ENCODE measurements at places on chromosomes 5 and 9.
A peak's percentile ranks its signal among the peaks of the same experiment; 100 is the strongest.

- no peak for DNase-seq
Measured at GRCh38 chr5:2221450-2221849, 338.7 kb upstream of the IRX4 start.

DNA sequence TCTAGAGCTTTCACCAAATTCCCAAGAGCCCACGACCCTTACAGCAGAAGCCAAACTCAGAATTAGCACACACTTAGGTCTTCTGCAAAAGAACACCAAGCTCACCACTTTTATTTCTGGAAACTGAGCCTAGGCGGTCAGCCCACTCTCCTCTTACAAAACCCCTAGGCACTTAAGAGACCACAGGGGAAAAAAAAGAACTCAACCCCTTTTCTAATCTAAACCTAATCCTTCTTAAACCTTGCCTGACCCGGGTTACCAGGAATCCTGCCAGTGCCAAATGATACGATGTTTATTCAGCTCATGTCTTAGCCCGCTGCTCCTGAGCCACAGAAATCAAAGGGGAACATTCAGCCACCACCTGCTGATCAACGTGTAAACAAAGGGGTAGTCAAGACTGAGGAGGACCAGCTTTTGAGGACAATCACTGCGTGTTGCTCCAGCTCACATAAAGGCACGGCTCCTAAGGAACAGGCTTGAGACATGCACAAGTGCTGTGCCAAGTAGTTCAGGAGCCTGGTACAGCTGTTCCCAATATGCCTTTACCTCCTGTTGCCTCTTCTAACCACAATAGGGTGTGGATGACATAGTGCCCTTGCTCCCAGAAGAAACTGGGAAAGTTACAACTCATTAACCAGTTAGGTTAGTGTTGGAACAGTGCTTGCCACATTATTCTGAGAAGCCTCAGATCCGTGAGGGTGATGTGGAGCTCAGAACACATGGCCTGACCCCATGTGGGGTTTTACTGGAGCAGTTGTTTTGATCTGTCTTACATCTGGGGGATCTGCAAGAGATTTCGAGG lies 49.3 kb downstream of the ZFAND5 start:
- DNase-seq, result peak; percentile 61

- no peak for DNase-seq
Measured at GRCh38 chr9:113991714-113992113, 86.4 kb downstream of the AMBP start.

GRCh38 chr5:173234129-173234790 lies 746 bp downstream of the NKX2-5 start:
- DNase-seq, result no peak

DNA sequence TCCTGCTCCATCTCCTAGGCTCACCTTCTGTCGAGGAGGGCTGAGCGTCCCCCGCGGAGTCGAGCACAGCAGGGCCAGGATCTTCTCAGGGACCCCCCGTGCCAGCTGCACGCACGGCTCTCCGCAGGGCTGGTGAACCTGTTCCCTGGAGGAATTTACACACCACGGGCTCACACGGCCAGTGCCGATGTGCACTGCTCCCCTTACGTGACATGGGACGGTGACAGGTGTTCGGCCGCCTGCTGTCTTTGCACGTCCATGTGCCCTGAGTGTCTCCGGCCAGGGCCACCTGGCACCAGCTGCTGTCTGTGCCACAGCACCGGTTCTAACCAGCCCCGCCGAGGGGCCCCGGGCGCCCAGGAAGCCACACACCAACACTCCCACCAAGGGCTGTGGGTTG lies 8.7 kb upstream of the AGPAT2 start:
- DNase-seq, result no peak

DNA sequence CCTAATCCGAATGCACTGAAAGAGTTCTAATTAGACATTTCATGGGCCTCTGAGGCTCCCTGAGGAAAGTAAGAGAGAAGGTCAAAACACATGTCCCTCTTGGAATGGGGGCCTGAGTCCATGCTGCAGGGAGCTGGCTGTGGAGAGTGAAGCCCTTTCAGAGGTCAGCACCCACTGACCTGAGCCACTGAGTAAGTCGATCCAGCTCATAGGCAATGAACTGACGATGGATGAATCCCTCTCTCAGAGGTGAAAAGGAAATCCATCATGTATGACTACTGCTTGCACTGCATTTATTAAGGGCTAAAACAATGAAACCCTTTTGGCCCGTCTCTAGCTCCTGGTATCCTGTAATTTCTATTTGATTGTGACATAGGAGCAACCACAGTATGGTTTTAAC lies 288.9 kb upstream of the VLDLR start:
- no peak for DNase-seq

DNA sequence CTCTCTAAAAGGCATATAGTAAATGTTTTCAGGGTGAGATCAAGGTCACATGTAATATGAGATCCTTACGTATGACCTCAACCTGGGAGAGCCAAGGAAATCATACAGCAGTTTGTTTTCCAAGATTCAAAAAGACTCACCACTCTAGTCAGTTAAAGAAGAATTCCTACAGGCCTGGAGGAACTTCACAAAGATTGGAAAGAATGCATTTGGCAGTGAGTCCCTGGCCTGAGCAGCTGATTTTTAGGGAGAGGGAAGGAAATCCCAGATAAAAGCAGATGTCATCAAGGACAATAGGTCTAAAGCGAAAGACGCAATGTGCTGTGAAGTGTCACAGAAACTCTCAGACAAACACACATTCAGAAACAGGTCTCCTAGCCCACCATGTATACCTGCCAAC lies 424.0 kb upstream of the ZNF462 start:
- DNase-seq, result no peak

DNA sequence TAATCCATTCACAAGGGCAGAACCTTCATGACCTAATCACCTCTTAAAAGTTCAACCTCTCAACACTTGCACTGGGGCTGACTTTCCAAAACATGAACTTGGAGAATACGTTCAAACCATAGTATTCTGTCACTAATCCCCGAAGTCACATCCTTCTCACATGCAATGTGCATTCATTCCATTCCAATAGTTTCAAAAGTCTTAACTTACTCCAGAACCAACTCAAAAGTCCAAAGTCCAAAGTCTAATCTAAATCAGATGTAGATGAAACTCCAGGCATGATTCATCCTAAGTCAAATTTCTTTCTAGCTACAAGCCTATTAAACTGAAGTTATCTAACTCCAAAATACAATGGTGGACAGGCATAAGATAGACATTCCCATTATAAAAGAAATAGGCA lies 21.7 kb upstream of the ADAMTSL1 start:
- no peak for DNase-seq

DNA sequence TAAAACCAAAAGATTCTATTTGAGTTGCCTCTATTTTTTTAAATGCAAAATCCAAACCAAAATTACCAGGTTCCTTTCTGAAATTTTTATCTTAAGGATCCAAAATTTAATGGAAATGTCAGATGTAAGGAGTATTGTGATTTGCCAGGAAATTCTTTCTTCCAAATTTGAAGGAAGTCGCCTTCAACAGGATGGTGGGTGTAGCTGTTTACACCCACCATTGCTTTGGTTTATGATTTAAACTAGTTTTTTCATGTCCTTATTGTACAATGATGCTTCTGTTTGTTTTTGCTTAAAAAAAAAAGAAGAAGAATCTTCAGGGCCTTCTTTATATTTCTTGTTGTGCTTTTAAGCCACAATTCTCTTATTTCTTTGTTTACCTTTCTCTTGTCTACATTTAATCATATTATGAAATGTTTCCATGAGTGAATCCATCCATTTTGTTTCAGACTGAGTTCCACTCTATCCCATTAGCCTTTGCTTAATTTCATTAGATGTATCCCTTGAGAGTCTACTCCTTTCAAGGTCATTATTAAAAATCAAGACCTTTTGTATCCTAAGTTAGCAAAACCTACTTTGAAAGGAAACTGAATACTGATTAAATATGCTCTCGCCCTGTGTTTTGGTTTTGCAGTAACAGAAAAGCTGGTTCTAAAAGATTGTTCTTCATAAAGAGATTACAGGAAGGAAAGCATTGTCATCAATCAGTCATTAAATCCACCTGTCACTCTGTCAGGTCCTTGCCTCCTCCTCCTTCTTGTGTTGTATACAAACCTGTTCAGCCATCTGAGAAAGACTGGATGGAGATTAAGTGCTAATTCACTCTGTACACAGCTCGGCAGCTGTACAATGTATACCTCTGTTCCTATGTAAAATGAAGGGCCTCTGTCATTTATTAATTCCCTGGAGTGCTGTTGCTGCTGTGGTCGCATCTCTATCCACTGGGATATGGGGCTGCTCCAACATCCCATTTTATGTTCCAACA lies 45.5 kb upstream of the SLC2A8 start:
- DNase-seq, result no peak

DNA sequence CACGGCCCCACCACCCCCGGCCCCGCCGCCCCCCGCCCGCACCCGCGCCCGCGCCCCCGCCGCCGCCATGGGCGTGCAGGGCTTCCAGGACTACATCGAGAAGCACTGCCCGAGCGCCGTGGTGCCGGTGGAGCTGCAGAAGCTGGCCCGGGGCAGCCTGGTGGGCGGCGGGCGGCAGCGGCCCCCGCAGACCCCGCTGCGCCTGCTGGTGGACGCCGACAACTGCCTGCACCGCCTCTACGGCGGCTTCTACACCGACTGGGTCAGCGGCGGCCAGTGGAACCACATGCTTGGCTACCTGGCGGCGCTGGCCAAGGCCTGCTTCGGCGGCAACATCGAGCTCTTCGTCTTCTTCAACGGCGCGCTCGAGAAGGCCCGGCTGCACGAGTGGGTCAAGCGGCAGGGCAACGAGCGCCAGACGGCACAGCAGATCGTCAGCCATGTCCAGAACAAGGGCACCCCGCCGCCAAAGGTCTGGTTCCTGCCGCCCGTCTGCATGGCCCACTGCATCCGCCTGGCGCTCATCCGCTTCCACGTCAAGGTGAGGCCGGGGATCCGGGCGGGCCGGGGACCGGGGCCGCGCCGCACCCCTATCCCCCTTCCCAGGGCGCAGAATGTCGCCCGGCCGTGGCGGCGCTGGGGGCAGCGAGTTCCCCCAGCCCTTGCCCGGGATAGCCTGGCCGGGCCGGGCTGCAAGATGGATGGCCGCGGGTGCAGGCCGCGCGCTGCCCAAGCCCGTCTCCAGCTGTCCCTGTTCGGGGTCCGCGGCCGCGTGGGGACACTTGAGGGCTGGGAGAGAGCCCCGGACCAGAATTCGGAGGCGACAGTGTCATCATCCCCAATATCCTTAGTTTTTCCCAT lies 594 bp downstream of the FAM120A start:
- DNase-seq, result peak; percentile 36

DNA sequence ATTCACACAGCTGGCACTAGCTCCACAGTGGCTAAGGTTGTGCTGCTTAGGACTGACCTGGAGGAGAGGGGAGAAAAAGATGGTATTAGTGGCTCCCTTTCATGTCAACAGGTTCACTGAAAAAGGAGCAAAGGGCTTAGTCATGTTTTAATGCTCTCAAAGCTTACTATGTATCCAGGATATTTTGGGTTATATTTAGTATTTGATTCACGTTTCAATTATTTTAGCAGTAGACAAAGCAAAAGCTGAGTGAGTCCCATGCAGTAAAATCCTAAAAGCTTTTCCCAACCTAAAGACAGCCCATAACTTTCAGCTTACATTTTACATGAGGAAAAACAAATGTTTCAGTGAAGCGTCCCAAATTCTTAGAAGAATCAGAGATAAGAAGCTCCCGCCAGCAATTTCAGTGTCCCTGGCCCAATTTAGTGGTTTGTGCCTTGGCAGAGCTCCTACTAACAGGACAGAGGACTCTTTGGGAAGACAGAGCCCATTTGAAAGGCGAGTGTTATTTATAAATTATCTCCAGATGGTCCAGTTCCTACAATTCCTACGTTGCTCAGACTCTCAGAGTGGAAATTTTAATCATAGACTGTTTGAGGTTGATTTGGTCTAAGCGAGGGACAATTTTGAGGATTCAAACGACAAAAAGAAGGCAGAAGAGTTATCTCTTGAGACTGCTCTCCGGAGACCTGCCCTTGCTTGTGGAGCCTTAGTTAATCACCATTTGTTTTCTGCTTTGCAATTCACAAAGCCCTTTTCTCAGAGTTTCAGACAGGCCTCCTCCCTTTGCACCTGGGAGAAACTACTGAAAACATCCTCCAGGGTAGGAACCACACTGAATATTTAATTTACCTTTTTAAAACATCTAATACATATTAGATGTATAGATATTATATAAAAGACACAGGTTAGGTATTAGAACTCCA lies 225.0 kb upstream of the ANKRD55 start:
- no peak for DNase-seq

DNA sequence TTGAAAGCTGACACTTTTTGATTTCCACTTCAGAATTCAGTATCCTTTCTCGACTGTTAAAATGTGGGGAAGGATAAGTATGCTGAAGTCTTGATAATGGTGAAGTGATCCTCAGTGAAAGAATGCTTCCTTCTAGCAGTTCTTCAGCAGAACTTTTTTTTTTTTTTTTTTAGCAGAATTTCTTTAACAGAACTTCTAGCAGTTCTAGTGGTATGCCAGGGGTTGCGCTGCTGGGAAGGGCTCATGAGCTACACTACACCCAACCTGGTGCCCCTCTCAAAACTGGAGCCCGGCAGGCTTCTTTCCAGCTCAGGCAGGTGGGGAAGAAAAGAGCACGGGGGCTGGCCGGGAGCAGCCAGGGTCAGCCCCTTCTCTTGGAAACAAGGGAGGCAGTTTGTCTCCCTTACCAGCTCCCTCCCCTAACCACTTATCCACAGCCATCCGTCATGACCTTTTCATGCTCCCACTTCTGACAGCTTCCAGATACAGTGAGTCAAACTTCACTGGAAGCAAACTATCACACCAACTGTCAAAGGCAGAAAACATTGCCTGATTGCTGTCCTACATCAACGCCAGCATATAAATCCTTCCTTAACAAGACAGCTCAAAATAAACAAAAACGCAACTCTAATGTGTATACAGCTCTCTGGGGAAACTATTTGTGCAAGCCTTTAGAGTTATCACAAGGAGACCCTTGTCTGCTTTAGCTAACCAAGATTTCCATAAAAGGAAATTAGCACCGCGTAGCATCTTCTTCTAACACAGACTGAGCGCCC lies 211.5 kb downstream of the GAPVD1 start:
- DNase-seq, result no peak

- no peak for DNase-seq
Measured at GRCh38 chr5:131378721-131379541, 115.1 kb downstream of the CDC42SE2 start.
